ENCODE measurements at places on chromosomes 1 and 21.

GRCh38 chr1:30129001-30129408 lies 594.4 kb downstream of the MATN1 start:
- peak; percentile 84 for DNase-seq

DNA sequence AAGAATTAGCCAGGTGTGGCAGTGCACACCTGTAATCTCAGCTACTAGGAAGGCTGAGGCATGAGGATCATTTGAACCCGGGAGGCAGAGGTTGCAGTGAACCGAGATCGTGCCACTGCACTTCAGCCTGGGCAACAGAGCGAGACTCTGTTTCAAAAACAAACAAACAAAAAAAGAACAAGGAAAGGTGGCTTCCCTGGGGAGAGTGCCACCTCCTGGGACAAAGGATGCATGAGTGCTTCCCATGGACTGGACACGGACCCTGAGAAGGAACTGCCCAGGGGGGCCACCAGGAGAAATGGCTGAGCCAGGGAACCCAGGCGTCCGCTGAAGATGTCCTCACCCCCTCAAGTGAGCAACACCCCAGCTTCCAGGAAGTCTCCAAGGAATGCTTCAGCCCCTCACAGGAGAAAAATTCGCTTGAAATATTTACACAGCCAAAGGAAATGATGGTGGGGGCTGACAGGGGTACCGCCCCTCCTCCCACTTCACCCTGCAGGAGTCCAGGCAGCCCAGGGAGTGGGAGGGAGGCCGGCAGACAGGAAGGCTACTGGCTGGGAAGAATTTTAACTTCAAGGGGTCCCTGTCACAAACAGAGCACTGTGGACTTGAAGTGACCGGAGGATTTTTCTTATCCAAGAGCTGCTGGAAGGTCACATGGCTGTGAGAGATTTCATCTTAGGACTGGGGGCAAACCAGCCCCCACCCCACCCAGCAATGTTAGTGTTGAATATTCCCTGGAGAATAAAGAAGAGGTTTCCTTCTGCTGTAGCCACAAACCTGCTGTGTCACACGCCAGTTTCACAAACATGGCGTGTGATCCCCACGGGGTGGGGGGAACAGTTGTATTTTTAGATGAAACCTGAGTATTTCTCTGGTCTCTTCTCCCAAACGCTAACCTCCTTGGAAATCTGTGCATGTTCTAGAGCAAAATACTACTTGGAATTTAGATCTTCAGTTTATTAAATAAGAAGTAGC lies 90.8 kb upstream of the SLC25A33 start:
- DNase-seq = no peak

DNA sequence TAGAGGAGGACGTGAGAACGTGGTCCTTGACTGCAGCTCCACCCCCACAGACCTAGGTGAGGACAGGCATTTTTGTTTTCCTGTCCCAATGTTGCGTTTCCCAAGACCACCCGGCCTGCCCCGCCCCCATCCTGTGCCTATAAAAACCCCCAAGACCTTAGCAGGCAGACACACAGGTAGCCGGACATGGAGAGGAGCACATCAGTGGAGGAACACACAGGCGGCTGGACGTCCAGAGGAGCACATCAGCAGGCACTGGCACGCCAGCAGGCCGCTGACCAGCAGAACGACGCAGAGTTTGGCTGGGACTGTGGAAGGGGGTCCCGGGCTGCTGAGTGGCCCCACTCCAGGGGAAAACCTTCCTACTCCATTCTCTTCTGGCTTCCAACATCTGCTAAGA lies 12.7 kb upstream of the HMGCL start:
- no peak for DNase-seq

DNA sequence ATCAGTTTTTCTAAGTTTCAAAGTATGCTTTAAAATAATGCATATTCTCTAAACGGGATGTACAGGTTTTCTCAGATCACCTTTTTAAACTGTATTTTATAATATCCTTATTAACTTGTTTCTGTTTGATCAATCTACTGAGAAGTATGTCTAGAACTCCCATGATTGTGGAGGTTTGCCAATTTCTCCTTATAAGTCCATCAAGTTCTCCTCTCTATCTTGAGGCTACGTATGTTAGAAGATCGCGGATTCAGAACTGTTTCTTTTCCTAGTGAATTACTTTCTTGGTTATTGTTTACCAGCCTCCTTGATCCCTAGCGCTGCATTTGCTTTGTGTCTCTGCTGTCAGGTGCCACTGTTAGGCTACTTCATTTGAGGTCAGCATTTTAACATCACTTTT lies 89.2 kb downstream of the NPHP4 start:
- no peak for DNase-seq

- DNase-seq = no peak
These were observed 7.0 kb downstream of the LRRC3 start for GRCh38 chr21:44462086-44462833.

GRCh38 chr1:42173961-42174735 lies 9.6 kb upstream of the GUCA2A start:
- DNase-seq = no peak

DNA sequence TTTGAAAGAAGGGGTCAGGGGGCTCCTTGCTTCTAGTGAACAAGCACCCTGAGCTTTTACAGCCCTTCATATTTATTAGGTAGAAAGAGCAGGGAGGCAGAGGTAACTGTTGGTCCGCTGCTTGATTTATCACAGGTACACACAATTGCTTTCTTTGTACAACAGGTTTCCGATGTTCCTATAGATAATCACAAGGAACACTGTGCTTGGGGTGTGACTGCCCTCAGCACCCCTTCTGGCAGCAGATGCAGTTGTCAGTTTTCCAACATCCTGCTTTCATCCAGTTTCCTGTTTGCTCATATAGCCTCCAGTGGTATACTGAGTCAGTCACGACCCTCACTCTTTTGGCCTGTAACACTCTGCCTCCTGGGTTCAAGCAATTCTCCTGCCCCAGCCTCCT lies 40.6 kb downstream of the SCP2 start:
- DNase-seq = no peak

DNA sequence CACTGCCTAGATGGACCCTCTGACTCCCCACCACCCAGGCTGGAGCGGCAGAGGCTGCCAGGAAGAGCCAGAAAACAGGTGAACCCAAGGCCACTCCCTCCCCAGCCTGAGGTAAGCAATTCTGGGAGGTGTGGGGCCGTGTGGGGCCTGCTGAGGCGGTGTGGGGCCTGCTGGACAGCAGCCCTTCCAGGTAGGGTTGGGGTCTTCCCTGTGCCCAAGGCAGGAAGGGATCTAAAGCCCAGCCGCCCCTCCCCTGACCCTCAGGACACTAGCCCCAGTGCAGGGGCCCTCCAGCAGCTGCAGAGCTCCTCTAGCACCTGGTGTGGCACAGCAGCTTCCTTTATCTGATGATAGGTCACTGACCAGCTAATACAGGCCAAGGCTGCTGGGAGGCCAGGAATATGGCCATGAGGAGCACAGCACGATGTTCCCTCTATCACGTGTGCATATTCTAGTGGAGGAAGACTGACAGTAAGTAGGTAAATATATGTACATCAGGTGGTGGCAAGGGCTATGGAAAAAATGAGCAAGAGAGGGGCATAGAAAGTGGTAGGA lies 86.9 kb downstream of the IER5 start:
- DNase-seq = no peak

DNA sequence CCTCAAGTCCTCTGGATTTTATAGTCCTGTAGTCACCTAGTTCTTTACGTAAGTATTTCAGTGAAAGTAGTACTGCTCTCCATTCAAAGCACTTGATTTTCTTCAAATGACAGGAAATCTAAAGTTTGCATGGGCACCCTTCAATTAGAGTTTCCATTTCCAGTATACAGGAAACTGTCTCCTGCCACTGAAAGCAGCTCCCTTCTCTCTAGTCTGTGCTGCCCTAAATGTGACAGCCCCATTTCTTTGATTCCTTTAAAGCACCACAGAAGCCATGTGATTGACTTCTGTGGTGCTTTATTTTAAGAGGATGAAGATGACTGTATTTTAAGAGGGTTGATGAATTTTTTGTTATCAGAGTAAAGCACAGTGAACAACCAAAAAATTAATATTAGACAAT lies 226.1 kb downstream of the DNAH14 start:
- no peak for DNase-seq

DNA sequence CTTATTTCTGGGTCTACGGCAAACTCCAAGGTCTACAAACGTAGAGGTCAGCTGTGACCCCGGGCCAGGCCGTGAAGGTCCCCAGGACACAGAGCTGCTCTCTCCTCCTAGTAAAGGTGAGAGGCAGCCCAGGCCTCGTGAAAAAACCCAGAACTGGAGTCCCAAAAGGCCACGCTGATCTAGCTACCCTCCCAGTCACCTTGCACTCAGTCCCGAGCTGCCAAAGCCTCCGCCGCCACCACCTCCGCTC lies 125 bp downstream of the ATP5PF start:
- DNase-seq = no peak

DNA sequence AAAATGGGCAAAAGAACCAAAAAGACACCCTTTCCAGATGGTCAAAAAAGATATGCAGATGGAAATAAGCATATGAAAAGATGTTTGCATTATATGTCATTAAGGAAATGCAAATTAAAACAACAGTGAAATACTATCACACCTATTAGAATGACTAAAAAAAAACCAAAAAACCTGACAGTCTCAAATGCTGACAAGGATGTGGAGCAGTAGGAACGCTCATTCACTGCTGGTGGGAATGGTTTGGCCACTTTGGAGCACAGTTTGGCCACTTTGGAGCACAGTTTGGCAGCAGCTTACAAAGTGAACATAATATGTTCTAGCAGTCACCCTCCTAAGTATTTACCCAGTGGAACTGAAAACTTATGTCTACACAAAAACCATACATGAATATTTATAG lies 105.0 kb upstream of the ARTN start:
- no peak for DNase-seq

DNA sequence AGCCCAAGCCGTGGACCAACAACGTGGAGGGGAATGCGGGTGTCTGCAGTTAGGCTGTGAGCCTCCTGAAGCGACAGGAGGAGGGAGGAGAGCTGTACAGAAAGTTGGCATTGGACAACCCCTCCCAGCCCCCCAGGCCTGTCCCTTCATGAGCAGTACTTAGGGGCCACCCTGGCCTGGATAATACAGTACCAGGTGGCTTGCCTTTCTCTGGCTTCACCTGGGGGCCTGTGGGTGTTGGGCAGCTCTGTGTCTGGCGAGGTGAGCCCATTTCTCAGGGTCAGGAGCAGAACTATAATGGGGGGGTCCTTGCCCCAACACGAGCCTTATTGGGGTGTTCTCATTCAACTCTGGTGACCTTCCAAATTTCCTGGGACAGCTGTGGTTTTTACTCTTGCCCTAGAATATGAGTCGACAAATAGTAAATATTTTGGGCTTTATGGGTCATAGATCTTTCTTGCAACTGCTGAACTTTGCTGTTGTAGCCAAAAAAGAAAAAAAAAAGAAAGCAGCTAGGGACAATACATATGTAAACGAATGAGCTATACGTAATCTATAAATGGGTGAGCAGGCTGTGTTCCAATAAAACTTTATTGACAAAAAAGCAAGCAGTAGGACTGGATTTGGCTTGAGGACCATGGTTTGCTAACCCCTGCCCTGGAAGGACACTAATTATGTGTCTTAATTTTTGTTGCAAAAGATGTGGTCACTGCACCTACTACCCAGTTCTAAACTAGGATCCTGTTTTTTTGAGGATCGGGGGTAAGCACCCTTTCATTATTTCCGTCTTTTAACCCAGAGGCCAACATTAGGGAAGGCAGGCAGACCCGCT lies 11.4 kb downstream of the COQ8A start:
- DNase-seq = no peak

GRCh38 chr1:77120950-77121349 lies 98.3 kb downstream of the PIGK start:
- no peak for DNase-seq

- no peak for DNase-seq
These were observed 137.1 kb downstream of the PLA2G4A start for GRCh38 chr1:186965847-186966246.

GRCh38 chr1:205229916-205230700 lies 2.4 kb downstream of the TMCC2 start:
- peak; percentile 70 for DNase-seq

DNA sequence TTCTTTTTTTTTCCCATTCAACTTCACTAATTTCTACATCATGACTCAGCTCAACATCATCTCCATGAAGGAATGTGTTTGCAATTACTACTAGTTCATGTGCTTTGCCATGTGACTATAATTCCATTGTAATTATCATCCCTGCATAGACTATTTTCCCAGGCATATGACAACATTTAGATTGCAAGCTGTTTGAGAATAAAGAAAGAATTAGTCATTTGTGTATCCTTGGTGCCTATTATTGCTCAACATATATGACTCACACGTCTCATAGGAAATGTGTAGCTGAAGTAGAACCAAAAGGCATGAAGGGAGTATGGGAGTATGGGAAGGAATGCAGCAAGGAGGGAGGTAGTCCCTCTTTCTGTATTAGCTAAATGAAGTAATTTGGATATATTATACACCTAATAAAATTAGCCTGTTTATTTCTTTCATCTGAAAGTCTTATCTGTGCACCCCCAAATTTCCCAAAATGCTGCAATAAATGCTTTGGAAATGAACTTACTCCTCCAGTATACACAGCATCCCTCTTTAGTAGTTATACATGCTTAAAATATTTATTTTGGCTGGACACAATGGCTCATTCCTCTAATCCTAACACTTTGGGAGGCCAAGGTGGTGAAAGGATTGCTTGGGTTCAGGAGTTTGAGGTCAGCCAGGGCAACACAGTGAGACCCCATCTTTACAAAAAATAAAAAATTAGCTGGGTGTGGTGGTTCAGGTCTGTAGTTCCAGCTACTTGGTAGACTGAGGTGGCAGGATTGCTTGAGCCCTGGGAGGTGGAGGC lies 316.9 kb upstream of the ADGRL4 start:
- DNase-seq = no peak

DNA sequence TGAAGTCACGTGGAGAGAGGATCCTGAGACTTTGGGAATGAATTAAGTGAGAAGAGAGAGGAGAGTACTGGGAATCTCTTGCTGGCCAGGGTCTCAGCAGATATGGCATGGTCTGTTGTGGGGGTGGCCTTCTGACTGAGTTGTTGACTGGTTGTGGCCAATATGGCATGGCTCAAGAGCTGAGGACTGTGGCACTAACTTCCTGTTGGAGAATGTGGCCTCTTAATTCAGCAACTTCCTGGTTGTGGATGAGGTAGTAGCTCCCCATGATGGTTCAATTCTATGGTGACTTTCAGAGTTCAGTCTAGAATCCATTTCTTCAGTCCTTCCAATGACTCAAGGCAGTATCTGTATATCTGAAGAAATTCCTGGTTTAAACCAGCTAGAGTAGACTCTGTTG lies 44.7 kb upstream of the PAXBP1 start:
- DNase-seq = no peak

GRCh38 chr1:109928591-109929111 lies 18.0 kb downstream of the CSF1 start:
- no peak for DNase-seq

DNA sequence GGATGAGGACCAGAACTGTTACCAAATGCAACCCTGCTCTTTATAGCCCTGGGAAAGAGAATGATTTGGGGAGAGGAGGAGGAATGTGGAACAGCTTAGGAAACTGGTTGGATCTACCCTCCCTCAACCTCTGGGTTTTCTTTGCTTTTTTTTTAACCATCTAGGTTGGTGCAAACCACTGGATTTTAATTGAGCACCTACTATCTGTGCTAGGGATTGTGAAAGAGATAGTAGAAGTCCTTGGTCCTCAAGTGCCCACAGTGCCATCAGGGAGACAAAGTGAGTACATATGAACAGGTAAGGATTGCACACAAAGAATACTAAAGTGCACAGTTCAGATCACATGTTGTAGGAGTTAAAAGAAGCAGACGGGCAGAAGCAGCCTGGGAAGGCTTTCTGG lies 4.7 kb downstream of the TAGLN2 start:
- no peak for DNase-seq
